Left ventricle myocardium inferior (tissue), 1 donor: ENCODE measurements at places on chromosomes 16 and 17. TPM values are rescaled to one million over a fixed set of nuclear protein-coding genes. Genes with fewer than 3 reads are reported as not detected.

GRCh38 chr17:27478901-27479538 lies 22.8 kb downstream of the KSR1 start:
- DNase-seq, result no peak

DNA sequence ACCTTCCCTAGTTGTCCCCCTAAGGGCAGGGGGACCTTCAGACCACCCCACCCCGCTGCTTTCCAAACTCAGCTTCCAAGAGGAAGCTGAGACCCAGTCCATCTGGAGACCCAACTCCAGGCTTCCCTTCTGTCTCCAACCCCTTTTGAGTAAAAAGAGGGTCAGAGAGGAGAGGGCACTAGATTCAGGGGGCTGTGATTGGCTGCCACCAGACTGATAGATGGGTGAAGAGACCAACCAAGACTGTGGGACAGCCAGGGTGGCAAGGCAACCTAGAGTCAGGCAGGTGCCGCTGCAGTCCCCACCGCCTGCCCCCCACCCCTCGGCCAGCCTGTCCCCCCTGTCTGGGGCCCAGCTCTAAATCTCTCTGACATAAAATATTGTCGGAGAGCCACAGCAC lies 92.5 kb downstream of the SDK2 start:
- DNase-seq, result no peak

GRCh38 chr16:23754594-23755483 lies at the start of gene CHP2:
Gene CHP2, plus strand, starts transcription at chr16:23755026. Its CDS starts 24 bp downstream, at chr16:23755050.
- no peak for DNase-seq

- DNase-seq, result no peak
These were observed at the start of gene DRC7 for GRCh38 chr16:57694725-57695679. Gene DRC7, plus strand, starts transcription at chr16:57694806. Its CDS starts 3,144 bp downstream, at chr16:57697950.

DNA sequence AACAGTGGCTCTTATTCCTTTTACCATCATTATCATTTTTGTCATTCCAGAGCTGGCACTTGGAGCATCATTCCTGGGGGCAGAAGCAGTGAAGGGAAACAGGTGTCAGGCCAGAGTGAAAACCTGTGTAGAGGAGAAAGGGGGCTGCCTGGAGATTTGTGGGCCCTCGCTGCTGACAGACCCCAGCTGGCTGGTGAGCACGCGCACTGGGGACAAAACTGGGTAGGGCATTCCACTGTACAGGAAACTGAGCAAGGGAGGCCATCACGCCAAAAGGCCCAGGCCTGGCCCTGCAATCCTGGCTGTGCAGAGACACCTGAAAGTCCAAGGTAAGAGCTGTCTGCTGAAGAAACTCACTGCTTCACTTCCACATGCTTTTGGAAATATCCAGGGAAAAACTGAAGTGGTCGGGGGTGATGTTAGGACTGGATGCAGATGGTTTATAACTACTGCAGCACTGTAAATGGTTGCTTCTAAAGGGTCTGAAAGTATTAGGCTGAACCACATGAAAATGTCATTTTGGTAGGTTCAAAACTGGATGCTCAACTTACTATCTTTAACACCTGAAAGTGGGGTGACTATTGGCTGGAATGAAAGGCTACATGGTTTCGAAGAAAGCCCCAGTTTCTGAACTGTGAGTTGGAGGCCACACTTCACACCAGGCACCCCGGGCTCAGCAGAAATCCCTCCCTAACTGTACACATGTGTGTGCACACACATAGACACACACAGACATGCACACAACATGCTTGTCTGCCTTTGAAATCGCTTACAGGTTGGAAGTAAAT lies 225.0 kb downstream of the C16orf78 start:
- DNase-seq, result no peak

DNA sequence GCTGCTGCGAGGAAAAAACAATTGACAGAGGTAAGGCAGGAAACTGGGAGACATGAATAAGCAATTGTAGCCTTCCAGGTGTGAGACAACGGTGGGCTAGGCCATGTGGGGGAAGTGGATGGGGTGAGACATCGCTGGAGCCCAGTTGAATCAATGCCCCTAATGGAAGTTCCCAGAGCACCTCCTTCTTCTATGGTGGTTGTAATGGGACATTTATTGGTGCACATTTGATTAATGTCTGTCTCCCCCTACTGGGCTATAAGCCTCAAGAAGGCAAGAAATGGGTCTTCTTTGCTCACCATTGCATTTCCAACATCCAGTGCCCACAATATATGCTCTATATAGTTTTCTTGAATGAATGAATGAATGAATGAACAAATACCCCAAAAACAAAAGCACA lies 22.7 kb upstream of the CD300E start:
- no peak for DNase-seq

DNA sequence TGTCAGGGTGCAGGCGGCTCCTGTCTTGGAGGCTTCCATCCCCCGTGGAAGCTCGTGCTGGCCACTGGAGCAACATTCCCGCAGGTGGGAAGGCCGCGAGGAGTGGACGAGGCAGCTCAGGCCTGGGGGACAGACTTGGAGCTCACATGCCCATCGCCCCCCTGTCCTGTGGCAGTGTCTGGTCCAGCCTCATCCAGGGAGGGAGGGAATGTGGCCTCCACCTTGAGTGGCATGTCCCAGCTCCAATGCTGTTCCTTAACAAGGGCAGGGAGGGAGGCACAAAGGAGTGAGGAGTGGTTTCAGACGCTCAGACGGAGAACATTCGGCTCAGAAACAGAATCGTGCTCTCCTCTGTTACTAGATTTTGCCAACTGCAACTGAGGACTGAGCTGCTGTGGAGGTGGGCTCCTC lies 159.4 kb upstream of the CHMP6 start:
- no peak for DNase-seq

- no peak for DNase-seq
These were observed 239.9 kb upstream of the TNRC6C start for GRCh38 chr17:77718669-77718961.

Gene ITPRIPL2
- 12.3 TPM for total RNA-seq

Gene TNFRSF13B
- not detected for total RNA-seq

Gene ATP5PD
- total RNA-seq, result 809 TPM
